ENCODE measurements at places on chromosomes 1 and 21.

DNA sequence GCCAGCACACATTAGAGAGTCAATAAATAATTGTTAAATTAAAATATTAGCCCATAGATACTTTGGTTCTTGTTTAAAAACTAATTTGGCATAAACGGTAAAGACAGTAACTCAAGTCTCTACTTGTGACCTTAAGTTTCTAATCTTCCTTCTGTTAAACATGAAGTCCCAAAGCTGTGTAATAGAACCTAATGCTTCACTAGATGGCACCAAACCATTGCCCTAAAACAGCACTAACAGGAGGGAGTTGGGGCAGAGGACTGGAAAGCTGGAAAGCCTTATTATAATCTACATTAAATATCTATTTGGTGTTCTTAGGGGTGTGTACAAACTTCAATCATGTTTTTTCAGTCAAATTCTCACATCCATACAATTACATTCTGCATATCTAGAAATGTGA lies 176.7 kb downstream of the OLFM3 start:
- DNase-seq, result no peak

- no peak for DNase-seq
Measured at GRCh38 chr1:91790392-91790791, 95.6 kb downstream of the TGFBR3 start.

GRCh38 chr1:156203331-156203730 lies 9.4 kb downstream of the SLC25A44 start:
- DNase-seq, result no peak

GRCh38 chr1:194378517-194378916 lies 1192.1 kb upstream of the B3GALT2 start:
- no peak for DNase-seq

- no peak for DNase-seq
Measured at GRCh38 chr1:68798071-68798470, 301.2 kb upstream of the DEPDC1 start.

DNA sequence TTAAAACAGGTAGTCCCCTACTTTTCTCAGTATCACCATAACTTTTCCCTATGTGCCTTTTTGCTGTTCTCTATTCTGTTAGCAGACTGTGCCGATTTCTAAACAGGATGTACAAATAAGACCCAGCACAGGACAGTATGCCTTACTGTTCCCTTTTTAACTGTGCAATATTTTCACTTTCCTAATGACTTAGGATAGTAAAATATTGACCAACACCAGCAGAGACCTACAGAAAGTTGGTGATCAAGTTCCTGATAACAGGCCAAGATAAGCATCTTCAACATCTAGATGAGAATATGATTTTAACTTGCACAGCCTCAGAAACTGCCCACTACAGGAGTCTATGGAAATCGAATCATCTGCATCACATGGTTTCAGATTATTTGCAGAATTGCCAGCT lies 42.0 kb downstream of the ADSS2 start:
- no peak for DNase-seq

GRCh38 chr1:56378341-56379070 lies 200.9 kb downstream of the PLPP3 start:
- DNase-seq, result no peak

DNA sequence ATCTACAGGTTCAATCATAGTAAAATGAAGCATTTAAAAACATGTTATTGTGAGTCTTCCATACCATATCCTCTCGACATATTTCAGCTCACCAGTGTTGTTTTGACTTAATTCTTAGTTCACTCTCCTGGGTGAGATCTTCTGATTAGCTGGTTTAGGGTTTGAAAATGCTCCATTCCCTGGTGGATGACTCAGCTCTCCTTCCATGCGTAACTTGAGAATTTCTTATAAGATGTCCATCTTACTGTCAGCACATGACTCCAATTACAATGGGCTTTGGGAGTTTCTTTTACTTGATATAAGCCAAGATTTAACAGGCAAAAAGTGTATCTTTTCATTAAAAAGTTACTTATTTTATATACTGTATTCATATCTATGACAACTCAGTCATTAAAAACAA lies 476.5 kb downstream of the BRINP3 start:
- DNase-seq, result no peak

DNA sequence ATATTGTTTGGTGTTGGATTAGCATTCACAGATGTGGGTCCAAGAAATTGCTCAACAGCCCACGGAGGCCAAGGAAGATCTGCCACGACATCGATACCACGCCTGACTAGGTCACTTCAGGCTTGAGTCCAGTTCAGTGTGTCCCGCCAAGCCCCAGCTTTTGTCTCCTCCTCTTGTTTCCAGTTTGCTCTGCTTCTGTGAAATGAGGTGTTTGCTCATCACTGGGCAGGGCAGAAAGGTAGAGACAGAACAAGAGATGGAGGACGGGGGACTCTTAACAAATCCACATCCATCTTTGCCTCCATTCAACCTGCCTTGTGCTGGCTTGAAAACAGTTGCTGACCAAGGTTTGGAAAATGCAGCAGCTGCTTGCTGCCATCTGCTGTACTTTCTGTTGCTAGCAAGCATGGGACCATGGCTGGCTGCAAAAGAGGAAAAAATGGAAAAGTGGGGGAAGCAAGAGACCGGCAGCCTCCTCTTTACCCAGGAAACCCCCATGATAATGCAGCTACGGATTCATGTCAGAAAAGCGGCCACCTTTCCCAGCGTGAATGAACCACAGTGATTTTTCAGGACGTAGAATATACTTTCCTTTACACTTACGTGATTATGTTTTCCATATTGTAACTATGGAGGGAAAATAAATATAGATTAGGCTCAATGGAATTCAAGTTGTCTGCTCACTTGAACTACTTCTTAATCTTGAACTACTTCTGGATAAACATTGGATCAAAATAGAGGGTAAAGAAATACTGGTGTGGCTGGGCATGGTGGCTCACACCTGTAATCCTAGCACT lies 80.2 kb upstream of the GREM2 start:
- no peak for DNase-seq

GRCh38 chr1:4214826-4215225 lies 314.8 kb upstream of the C1orf174 start:
- no peak for DNase-seq

- no peak for DNase-seq
Measured at GRCh38 chr1:146001709-146002108, 5.3 kb upstream of the TXNIP start.

- no peak for DNase-seq
Measured at GRCh38 chr1:96187020-96187419, 534.6 kb upstream of the PTBP2 start.

DNA sequence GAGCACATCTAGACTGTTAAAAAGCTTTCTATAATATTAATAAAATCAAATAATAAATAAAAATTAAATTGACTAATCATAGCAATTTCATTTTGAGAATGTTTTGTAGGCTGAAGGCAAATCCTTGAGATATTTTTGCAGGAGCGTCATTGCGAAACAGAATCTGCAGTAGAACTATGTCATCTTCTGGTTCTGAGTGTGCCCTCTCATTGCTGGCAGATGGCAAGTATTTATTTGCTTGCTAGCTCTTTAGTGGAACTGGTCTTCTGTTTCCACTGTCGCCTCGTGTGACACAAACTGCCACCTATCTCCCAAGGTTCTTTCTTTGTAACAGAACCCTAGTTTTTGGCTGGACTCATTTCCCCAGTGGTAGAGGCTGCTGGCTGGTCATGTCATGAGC lies 19.0 kb upstream of the IRF2BP2 start:
- DNase-seq, result no peak

GRCh38 chr1:228989176-228989575 lies 253.9 kb downstream of the RHOU start:
- no peak for DNase-seq

DNA sequence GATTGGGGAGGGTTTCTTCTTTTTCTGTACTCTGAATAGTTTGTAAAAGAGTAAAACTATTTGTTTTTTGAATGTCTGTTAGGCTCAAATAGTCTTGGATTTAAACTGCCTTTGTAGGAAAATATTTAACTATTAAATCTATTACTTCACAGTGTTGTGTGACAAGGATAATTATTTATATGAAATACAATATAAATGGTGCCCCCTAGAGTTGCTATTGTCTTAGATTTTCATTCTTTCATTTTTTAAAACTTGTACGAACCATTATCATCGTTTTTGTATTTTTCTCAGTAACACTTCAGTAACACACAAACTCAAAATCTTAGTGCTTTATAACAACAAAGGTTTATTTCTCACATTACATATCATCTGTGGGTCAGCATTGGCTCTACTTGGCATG lies 37.4 kb downstream of the C1orf185 start:
- no peak for DNase-seq

- DNase-seq, result no peak
Measured at GRCh38 chr1:164380893-164381292, 178.1 kb upstream of the PBX1 start.

DNA sequence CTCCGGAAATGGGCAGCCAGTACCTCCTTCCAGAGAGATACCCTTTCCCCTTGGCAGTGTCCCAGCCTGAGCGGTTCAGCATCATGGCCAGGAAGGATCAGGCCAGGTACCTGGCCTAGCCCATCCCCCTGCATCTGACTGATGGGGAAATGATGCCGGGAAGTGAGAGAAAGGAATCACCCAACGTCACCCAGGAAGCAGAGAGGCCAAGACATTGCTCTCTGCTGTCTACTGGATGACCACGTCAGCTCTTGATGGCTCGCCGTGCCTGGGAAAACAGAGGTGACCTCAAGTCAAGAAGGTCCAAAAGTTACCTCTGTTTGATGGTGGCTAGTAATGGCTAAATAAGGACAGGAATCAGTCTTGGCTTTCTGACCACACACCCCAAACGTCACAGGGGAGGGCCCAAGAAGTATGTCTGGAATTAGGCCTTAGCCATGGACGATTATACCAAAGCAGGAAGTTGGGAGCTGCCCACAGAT lies 79.0 kb downstream of the MRPL37 start:
- no peak for DNase-seq

- peak; percentile 78 for DNase-seq
Measured at GRCh38 chr21:43362321-43362791, 64.6 kb downstream of the SIK1 start.

DNA sequence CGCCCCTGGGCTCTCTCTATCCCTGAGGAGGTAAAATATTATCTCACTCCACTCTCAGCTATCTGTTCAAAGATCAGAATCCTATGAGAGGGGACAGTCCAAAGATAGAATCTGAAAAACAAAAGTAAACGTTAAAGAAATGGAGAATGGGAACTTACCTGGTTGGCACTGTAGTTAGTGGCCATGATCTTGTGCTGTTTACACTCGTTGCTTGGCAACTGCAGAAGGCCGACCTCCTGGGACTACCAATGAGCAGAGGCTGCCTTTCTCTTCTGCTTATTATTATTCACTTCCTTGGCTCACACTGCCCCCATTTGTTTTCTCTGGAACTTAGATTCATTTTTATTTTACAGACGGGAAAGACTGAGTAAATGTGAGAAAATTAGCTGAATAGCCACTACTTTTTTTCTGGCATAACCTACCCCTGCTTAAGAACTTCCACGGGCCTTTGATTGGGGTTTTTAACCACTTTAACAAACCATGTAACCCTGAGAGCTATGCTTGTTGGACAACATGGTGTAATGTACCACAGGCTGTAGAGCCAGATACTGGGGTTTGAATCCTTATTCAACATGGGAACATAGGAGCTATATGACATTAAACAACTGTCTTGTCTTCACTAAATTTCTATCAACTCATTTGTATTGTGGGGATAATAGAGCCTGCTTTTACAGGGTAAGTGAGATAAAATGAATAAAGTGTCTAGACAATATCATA lies at the start of gene CFAP126:
CFAP126 (minus strand) TSS at position 193 of the 717 bp plus-strand sequence; CDS start at position 185, 8 bp downstream.
- no peak for DNase-seq

GRCh38 chr1:87684713-87685205 lies 356.1 kb downstream of the LMO4 start:
- no peak for DNase-seq
